Activated naive CD4-positive, alpha-beta T cell treated with anti-CD3 and anti-CD28 coated beads, Interleukin-2, amount 50 U/mL, for 16 hours (primary cell): ENCODE measurements at places on chromosomes 12 and 14.

GRCh38 chr12:77577791-77578190 is 252.9 kb upstream of the NAV3 start:
- no peak for DNase-seq

DNA sequence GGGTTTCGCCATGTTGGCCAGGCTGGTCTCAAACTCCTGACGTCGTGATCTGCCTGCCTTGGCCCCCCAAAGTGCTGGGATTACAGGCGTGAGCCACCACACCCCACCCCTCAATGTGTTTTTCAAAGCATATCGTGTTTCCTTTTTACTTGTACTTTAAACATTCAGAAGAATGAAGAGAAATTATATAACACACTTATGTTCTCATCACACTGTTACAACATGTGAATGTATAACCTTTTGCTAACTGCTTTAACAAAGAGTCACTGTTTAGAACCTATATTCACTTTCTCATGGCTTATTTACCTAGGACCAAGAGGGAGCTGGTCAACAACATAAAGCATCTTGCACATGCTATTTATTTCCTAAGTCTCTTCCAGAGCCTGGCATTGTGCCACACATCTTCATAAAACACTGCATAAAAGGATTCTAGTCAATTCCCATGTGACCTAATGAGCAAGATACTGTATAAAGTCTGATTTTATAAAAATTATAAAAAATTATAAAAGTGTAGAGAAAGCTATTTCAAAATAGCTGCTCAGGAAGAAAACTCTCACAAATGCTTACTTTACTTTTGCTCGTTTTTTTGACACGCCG is 16.0 kb upstream of the ACTR6 start:
- no peak for DNase-seq

- DNase-seq: peak; percentile 23
Observed at GRCh38 chr12:123713823-123714585, 1.9 kb downstream of the ATP6V0A2 start.

DNA sequence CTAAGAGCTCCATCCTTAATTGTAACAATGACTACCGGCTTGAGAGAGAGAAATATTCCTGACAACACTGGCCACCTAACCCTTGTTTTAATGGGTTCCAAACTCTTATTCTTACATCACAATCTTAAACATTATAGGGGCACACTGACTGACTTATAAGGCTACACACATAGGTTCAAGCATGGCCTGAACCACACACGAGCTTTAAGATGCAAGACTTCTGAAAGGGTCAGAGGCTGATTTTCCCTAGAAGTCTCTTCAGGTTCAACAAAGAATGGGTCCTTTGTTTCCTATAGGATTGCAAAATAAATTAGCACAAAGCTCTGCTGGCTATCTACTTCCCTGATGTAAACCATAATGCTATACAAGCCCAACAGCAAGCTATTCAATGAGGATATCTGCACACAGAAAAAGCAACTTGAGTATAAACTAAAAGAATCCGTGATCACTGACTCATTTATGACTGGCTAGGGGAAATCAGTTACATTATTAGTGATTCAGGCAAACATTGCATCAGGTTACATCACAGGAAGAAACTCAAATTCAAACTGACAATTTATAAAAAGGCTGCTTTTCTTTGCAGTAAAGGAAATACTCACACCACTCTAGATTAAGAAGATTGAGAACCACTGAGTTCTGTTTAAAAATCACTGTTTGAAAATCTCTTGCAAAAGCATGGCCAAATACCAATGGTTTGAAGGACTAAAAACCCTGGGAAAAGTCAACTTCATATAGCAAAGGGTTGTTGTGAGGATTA is 8.5 kb downstream of the BTG1 start:
- no peak for DNase-seq

- no peak for DNase-seq
Observed at GRCh38 chr12:43973993-43974392, 138.1 kb downstream of the TMEM117 start.

DNA sequence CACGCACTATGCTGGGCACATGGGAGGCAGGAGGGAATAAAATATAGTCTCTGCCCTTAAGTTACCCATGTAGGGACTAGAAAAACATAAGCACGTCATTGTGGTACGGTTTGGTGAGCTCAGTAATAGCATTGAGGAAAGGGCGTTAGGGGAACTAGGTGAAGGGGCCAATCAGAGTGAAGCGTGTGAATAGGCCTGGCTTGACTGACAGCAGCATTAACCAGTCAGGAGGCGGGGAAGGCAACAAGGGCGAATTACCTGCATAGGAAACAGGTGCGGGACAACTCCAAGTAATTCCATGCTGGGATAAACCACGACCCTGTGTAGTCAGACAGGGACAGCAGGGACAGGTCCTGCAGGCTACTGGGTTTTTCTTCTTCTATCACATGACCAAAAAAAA is 107.7 kb downstream of the UNC79 start:
- DNase-seq: no peak

GRCh38 chr14:64649383-64649998 is 54.7 kb upstream of the PLEKHG3 start:
- no peak for DNase-seq

DNA sequence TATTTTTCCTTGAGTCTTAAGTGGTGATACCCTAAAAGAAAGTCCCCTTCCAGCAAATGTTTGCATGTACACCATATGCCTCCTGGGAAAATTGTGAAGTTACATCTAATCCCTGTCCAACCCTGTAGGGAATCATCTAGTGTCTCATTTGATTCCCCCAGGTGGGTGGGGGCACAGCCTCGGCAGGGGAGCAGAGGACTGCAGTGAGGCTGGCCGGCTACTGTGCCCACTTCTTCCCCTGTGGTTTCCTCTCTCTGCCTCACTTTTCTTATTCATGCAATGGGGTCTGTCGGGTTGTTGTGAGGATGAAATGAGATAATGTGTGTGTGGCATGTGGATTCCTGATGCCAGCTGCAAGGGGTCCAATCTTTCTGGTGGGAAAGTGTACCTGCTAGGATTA is 6.0 kb downstream of the PAPLN start:
- DNase-seq: no peak

DNA sequence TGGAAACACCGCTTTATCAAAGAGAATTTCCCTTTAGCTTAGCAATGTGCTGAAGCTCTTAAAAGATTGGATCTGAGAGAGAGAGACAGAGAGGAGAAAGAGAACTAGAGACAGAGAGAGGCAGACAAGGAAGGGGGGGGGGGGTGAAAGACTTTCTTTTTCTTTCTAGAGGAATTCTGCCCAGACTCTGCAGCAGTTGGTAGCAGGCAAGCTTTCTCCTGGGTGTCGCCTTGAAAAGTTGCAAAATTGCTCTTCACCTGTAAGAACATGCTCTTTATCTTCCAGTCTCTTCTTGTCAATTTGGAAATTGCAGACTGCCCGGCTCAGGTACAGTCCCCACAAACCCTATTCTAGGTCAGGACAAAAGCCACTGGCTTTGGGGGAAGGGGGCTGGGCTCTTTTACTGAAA is 2.9 kb upstream of the OTX2 start:
- DNase-seq: no peak

GRCh38 chr12:56916996-56917333 is 17.2 kb downstream of the SDR9C7 start:
- no peak for DNase-seq

- DNase-seq: no peak
Observed at GRCh38 chr12:780750-781379, 28.5 kb downstream of the WNK1 start.

DNA sequence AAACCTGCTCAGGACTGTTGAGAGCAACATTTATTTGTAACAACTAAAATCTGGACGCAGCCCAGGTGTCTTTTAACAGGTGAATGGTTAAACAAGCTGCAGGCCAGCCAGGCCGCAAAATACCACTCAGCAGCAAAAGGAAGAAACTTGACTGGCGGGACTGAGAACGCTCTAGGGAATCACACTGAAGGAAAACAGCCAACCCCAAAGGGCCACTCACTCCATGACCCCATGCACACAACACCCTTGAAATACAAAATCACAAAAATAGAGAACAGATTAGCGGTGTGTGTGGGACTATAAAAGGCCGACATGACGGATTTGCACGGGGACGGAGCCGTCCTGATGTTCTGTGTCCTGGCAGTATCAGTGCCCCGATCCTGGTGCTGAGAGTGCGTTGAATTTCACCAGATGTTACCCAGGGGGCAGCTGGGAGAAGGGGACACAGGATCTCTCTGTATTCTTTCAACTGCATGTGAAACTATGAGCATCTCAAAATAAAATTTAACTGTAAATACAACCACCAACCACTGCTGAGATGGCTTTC is 23.0 kb downstream of the VPS37B start:
- DNase-seq: no peak

GRCh38 chr14:33776871-33777270 is 174.0 kb downstream of the EGLN3 start:
- no peak for DNase-seq

GRCh38 chr12:100845095-100845494 is 50.5 kb downstream of the ANO4 start:
- DNase-seq: no peak

- DNase-seq: no peak
Observed at GRCh38 chr12:12700254-12700653, 4.3 kb upstream of the GPR19 start.

- DNase-seq: no peak
Observed at GRCh38 chr12:66587912-66588311, 91.0 kb downstream of the GRIP1 start.

GRCh38 chr12:127656266-127656665 is 610.7 kb upstream of the TMEM132C start:
- no peak for DNase-seq

GRCh38 chr12:69679119-69679518 is 20.0 kb downstream of the BEST3 start:
- DNase-seq: no peak

DNA sequence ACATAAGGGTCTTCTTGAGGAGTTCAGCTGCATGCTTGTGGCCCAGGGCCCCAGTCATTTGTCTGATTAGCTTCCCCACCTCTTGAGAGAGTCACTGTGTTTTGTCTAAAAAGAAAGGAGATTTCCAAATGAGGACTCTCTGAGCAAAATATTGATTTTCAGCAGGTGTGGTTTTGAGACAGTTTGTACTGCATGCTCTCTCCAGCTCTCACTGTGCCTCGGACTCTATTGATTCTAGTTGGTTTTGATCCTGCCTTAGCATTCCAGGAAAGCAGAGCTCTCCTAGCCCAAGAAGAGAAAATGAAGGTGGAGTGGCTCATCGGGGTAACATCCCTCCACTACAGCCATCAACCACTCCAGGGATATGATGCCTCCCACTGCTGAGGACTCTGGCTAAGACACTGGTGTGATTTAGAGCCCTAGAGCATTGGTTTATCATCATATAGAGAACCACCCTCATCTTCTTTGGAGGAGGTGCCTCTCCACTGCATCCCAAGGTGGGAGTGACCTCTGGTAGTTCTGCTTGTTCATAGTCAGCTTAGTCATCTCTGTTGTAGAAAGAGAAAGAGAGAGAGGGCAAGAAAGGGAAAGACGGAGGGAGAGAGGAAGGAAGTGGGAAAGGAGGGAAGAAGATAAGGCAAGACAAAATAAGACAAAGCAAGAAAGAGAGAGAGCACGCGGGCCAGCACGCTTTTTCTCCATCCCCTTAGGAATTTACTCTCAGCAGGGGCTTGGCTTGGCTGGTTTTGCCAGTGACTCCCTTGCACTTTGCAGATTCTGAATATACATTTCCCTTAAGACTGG is 365.6 kb downstream of the DPF3 start:
- DNase-seq: no peak

DNA sequence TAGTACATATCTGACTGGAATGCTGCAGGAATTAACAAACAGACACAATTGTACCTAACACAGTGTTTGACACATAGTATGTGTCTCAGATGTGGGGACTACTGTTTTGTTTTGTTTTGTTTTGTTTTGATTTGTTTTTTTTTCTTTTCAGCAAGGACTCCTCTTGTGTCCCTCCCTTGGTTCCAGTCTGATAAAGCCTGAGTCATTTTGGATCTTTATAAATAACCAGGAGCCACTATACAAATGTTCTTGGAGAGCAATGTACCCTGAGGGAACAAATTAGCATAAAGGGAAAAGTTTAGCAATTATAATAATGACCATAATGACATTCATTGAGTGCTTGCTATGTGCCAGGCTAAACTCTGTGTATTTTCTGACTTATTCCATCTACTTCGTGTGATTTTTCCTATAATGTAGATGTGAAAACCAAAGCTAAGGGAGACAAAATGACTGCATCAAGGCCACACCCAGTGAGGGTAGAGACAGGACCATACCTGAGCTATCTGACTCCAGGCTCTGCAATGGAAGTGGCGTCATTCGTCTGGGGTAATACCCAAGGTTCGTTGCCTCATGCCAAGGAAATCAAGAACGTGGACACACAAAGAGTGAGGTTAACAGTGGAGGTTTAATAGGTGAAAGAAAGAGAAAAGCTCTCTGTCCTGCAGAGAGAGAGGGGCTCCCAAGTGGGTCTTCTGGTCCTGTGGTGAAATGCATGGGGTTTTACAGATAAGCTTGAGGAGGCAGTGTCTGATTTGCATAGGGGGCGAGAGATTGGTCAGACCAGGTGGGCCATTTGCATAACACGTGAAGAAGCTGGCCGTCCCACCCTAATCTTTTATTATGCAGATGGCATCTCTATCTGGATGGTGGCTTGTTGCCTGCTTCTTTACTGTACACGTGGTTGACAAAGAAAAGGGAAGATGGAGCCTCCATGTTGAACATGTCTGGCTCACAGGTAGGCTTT is 285.5 kb upstream of the SFSWAP start:
- DNase-seq: no peak

- no peak for DNase-seq
Observed at GRCh38 chr12:38102197-38102596, 214.4 kb upstream of the ALG10B start.

DNA sequence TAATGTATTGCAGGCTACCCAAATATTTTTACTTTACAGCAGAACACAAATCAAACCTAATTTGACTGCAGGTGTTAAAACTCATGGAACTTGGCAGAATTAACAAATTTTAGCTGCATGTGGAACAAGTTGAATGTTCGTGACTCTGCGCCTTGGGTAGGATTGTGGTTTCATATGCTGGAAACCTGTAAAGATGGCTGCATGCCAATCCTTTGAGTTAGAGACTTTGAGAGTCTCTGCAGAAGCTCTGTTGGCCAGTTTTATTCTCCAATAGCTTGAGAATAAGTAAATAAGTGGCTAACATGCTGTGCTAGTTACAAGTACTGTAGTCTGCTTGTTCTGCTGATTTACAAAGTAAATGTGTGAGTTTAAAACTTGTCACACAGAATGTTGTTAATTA is 77.8 kb downstream of the PDE6H start:
- no peak for DNase-seq

GRCh38 chr12:80707126-80707829 is at the start of gene MYF6:
Gene MYF6 (plus strand): TSS chr12:80707634. CDS start chr12:80707720, 86 bp downstream.
- DNase-seq: no peak

DNA sequence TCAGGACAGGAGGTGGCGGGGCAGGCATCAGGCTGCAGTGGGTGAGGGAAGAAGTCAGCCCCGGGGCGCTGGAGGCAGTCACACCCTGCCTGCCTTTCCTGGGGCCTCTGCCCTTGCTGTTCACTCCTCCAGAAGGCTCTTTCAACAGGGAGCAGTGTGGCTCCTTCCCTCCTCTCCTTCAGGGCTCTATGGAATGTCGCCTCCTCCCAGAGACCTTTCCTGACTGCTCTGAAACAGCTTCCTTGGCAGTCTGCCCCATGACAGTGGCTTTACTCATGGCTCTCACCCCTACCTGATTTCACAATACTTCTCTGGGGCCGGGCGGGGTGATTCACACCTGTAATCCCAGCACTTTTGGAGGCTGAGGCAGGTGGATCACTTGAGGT is 7.1 kb downstream of the RHOF start:
- DNase-seq: peak; percentile 55
